ENCODE measurements at places on chromosomes 1 and 21.

DNA sequence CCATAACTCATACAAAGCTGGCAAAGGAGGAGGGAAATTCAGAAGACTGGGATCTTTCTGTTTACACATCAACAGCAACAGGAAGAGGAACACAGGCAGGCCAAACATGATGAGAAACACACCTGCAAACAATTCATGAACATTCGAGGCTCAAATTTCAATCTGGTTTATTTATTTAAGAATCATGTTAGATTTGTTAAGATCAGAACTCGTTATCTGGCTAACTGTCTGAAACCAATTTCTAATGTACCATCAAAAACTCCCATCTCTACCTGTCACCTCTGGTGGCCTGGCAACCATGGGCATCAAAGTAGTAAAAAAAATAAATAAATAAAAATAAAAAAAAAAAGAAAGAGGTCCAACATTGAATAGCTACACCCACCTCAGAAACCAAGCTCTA is 9.8 kb downstream of the LBR start:
- DNase-seq: no peak

DNA sequence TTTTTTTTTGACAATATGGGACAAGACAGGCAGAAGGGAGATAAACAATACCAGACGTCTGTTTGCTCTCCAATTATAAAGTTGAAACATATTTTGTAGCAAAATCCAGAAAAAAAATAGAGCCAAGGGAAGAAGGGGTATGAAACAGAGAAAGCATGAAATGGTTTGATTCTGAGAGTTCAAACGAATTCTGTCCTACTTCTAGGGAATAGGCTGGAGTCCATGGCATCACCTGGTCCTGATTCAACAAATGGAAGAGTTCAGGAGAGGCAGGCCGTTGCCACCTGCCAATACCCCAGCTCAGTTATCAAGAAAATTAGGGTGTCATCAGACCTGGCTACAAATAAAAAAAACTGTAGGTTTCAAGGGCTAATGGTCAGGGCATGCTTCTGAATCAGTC is 71.8 kb downstream of the CLSTN1 start:
- DNase-seq: no peak

GRCh38 chr1:17213782-17214148 is 8.8 kb downstream of the PADI1 start:
- DNase-seq: no peak

DNA sequence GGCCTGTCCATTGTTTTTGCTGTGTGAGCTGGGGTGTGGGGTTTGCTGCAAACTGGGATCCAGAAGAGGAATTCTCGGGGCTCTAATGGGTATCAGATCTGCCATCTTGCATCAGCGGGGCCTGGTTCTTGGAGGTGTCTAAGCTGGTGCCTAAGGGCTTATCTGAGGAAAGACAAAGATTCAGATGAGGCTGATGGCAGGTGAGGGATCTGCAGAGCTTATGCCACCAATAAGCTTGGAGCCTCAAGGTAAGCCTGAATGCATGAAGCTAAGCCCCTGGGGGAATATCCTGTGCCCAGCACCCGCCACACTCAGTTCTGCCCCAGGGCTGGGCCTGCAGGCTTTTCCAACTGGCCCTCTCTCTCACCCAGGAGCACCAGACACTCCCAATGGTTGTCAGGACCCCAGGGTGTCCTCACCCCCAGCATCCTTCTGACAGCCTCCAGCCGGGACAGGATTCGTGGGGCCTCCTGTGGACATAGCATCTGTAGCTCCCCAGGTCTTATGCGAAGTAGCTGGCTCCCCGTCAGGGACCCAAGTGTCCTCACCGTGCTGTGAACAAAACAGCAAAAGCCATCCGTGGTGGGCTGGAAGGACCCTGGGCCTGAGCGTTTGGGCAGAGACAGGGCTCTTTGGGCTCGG is 9.5 kb upstream of the GSTM3 start:
- no peak for DNase-seq

GRCh38 chr1:67051196-67051595 is 2.8 kb downstream of the SLC35D1 start:
- DNase-seq: no peak

DNA sequence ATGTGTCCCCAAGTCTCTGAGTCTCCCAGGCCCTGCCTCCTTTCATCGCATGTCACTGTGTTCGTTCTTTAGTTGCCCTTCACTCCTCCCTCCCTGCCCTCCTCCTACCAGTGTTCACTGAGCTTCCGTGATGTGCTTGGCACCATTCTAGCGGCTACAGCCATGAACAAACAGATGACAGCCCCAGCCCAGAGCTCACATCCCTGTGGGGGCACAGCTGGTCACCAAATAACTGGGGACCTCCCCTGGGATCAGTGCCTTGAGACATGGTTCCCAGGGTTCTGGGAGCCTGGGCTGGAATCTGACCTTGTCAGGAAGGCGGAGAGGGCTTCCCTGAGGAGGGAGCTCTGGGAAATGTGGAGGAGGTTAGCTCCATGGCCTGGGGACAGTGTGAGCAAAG is 320.7 kb downstream of the PTPRU start:
- DNase-seq: no peak

- DNase-seq: peak; percentile 59
Observed at GRCh38 chr1:218942431-218942830, 231.2 kb upstream of the LYPLAL1 start.

DNA sequence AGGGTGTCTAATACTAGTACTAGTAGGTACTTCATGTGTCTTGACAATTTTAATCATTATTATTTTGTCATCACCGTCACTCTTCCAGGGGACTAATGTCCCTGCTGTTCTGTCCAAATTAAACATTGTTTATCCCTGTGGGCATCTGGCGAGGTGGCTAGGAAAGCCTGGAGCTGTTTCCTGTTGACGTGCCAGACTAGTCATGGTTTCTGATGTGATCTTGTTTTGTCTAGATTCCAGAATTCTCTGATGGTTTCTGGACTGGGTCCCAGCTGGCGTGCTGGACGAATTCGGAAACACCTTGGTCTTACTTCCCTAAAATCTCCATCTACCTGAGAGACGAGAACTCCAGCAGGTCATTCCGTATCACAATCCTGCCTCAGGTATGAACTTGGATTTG is 66.1 kb upstream of the FAM3B start:
- no peak for DNase-seq

- DNase-seq: no peak
Observed at GRCh38 chr1:207659545-207660153, 14.7 kb downstream of the CR1L start.

GRCh38 chr1:177790566-177790965 is 179.3 kb downstream of the SEC16B start:
- no peak for DNase-seq

Data from muscle of leg (tissue), 16 donors.